ENCODE measurements at places on chromosomes 3 and 15.

GRCh38 chr3:157559401-157559800 is 56.2 kb upstream of the VEPH1 start:
- DNase-seq, result no peak

- DNase-seq, result no peak
Observed at GRCh38 chr3:42440924-42441323, 30.5 kb upstream of the LYZL4 start.

DNA sequence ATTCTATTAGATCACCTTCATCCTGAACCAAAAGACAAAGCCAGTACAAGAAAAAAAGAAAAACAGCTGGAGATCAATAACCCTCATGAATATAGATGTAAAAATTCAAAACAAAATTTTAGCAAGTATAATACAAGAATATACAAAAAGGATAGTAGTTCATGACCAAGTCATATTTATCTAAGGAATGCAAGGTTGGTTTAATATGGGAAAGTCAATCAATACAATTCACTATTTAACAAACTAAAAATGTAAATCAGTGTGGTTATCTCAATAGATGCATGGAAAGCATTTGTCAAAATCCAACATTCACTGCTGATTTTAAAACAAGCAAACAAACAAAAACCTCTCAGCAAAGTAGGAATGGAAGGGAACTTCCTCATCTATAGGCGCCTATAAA is 11.0 kb upstream of the GPR27 start:
- DNase-seq, result no peak

- no peak for DNase-seq
Observed at GRCh38 chr15:77582763-77583162, 49.9 kb downstream of the LINGO1 start.

DNA sequence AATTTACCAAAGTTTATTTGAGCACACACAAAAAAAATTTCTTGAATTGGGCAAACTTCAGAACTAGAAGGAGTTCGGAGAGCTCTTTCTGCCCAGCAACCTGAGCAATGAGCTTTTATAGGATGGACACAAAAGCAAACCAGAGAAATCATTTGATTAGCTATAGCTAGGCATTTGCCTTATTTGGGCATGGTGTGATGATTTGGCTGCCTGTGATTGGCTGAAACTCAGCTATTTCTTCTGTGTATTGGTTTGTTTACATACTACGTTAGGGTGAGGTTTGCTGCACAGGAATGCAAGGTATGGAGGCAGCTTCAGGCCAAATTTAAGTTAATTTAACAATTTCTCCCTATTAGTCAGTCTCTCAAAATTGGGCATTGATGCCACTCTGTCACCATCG is 65.1 kb downstream of the NEK11 start:
- DNase-seq, result no peak

GRCh38 chr3:52086976-52087663 is 30.7 kb upstream of the DUSP7 start:
- no peak for DNase-seq

DNA sequence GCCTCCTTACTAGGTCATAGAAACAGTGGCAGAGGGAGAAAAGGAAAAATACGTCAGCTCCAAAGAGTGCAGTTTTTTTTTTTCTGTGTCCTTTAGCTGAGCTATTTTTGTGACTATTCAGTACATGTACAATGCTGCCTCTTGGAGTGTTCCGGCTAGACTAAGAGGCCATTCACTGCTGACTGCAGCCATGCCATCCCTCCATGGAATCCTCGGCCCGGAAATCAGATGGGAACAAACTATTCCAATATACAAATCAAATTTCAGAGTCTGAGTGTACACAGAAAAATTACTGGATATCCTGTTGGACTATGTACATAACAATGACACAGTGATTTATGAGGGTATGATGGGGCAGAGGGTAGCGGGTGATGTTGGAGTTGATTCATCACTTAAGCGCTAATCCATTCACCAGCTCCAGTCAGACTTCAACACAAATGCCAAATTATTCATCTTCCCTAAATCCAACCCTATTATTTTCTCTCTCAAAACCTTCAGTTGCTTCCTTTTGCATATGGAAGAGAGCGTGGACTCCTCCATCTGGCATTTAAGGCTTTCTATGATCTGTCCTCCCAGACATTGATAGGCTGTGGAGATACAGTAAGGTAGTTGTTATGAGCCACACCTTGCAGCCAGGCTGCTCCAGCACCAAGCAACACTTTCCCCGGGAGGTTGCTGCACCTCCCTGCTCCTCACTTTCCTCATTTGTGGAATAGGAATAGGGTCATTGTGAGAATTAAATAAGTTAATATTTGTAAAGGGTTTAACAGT is 109.1 kb downstream of the LPP start:
- peak; percentile 46 for DNase-seq

DNA sequence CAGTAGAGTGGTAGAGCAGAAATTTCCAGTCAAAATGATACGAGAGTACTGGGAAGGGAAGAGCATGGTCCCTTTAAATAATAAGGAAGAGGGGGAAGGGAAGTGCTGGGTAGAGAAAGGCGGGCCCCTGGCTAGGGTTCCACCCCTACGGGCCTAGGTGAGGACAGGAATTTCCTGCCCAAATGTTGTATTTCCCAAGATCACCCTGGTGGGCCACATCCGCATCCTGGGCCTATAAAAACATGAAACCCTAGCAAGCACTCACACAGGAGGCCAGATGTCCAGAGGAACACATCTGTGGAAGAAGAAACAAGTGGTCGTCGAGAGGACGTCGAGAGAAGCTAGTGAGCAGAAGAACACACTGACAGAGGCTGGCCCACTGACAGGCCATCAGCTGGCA is 661.2 kb downstream of the SQOR start:
- DNase-seq, result no peak

DNA sequence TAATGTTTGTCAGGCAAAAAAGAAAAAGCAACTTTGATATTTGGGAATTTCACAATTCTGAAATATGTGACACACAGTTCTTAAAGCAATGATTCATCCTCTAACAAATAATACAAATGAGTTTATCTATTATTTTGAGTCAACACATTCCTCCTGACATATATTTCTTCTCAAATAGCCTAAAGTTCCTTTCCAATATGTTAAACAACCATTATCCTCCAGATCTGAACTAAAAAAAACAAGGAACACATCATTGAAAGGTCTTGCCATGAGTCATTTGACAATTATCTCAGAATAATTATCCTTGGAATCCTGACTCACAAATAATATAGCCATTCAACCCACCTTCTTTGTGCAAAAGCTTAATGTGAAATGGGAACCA is 208.7 kb upstream of the CDIN1 start:
- DNase-seq, result no peak
